ENCODE measurements at places on chromosomes 3 and 15.
A peak's percentile ranks its signal among the peaks of the same experiment; 100 is the strongest.

DNA sequence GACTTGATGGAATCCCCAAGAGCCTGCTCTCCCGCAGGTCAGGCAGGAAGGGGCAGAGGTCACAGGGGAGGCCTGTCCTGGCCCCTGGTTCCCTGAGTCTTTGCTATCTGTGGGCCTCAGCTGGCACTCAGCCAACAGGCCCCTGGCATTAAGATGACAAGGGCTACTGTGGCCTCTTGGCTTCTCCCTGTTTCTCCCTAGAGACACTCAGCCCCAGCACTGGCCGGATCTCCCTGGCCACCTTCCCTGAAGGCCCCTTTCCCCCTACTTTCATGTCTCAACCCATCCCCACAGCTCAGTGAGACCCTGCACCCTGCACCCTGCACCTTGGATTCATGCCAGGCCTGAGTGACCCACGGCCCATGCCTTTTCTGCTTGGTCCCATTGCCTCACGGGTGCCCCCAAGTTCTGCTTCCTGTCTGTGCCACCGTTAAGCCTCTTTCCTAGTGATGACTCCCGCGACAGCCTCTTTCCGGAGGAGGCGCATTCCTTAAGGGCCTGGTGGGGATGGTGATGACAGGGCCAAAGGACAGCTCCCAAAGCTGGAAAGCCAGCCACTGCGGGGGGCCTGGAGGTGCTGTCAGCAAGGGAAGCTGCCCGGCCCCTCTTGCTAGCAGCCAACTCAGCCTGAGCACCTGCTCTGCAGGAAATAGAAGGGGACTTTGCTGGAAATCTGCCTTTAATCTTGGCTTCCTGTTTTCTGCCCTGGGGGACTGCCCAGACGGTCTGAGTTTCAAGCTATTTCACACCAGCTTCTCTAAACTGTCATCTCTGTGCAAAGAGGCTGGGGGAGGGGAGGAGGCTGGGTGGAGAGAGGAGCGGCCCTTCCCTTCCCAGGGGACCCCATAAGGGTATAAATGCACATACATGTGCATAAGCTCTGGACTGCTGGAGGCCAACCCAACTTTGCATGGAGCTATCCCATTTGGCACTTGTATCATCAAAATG, 4.8 kb upstream of the CSK start:
- peak; percentile 88 for DNase-seq

- no peak for DNase-seq
Observed at GRCh38 chr15:80615783-80616391, 79.2 kb upstream of the ABHD17C start.

DNA sequence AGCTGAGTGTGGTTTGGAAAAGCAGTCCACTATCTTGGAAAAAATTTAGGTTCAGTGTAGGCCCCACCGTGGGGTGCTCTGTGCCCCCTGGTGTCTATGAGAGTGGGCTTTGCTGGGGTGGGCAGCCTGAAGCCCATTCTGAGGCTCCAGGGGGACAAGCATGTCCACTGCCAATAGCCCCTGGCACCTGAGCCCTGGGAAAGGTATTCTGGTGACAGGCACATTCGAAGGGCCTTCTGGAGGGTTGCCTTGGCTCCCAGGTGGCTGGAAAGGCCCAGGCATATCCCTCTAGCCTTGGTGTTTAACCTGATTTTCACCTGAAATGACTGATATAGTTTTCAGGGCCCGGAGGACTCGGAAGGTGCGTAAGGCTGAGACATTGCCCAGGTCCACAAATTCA, 36.1 kb downstream of the SCN5A start:
- no peak for DNase-seq

- peak; percentile 89 for DNase-seq
Observed at GRCh38 chr15:63466378-63467192, 37.8 kb upstream of the USP3 start.

DNA sequence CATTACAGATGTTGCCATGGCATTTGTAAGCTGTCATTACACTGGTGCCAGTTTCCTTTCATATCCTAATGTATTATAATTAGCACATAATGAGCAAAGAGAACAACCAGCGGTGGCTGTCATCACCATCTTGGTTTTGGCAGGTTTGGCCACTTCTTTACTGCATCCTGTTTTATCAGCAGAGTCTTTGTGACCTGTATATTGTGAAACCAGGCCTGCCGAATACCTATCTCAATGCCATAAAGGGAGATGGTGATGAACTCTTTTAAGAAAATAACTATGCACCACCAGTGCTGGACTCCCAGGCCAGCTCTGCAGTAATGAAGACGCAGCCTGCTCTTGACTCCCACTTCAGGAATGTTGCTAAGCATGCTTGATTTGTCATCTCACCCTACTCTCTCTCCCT, 458.1 kb upstream of the NR2F2 start:
- no peak for DNase-seq

DNA sequence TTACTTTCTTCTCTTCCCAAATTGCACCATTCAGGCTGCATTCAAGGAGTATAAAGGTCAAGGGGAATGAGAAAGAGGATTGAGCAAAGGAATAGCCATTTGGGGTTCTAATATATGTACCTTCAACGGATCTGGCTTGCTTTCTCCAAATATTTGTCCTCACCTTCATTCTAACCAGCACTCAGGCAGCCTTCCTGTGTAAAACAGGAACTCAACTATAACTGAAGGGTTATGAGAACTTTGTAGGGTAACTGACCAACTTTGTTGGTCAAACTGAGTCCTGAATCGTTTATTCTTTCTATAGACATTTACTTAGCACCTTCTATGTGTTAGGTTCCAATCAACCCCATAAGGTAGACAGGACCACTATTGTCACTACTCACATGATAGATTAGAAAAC, 5.1 kb upstream of the CPOX start:
- DNase-seq, result peak; percentile 48

DNA sequence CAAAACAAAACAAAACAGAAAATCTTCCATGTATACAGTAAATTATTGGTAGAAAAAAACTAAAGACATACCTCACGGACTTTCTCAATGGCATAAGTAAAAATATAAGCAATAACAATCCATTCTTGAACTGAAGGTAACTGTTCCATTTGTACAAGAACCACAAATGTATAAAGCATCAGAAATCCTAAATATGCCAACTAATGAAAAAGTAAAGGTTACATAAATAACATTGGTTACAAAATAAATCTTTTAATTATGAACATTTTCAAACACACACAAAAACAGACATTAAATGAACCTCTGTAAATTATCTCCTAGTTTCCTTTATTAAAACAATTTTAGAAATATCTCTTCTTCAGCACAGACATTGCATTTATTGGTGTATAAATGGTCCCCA, 60.7 kb upstream of the USP50 start:
- DNase-seq, result no peak

DNA sequence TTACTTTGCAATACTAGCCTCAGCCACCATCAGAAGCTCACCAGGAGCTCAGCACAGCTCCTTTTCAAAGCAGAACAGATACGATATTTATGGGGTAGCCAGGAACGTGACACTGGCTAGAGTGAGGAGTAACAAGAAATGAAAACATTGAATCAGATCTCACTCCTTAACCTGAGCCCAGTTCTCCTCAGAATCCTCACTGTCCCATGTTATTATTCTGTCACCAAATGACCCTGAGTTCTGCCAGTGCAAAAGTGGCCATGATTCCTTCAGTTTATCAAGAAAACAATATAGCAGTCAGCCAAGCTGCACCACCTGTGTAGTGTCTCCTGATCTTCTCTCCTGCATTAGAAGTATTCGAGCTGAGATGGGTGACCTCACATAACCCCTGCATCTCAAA, 956.7 kb downstream of the TUSC7 start:
- DNase-seq, result no peak

DNA sequence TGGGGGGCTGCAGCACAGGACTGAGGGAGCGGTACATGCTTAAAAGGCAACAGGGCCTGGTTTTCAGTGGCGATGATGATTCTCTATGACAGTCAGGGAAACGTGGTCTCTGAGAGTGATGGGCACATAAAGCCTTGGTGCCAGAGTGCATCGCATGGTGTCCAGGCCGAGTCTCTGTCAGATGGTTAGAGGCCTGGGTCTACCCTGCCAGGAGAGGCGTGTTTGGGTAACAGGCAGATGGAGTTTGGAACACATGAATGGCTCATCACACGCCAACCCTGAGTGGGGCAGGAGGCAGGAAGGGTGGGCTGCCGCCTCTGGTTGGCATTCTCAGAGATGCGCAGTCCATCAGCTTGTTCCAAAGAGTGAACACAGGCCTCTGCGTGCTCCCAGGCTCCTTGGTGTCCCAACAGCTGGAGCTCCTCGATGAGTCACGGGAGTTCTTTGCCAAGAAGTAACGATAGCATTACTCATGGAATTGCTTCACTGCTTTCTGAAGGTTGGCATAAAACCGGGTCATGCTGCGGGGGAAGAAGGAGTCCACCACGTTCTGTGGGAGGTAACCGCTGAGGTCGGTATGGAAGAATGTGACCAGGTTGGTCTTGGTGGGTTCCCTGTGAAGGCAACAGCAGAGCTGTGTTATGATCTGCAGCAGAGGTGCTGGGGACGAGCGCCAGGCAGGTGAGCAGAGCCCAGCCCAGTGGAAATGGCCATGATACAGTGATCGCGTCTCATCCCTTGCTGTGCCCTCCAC, 11.0 kb downstream of the STARD5 start:
- DNase-seq, result peak; percentile 95

DNA sequence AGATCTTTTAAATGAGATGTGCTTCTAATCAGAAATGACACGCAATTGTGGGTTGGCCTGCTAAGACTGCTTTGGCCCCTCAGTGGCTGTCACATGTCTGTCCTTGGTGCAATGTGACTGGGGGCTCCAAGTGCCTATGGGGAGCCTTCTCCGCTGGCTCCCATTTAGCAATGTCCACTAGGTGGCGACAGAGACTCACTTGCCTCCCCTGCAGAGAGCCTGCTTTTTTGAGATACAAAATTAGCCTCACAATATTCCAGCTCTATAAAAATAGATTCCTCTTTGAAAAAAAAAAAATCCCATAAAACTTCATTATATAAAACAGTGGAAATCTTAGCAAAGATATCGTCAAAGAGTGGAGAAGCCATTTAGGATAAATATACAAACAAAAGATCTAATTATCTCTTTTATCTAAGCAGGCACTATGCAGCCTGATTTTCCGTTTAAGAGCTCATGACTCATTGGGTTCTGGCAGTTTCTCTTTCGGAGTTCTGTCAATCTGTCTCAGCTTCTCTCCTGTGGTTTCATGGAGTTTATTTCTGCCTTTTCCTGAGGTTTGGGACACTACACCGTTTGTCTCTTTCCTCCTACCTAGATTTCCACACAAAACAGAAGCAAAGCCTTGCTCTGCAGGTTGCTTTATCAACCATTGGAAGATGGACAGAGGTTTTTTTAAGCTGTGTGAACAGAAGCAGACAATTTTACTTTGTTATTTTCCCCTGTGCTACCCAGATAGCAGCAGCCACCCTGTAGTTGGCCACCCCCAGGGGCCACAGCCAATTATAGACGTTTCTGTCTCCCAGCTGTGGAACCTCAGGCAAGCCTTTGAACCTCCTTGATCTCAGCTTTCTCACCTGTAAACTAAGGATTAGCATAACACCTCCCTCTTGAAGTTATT, 68.4 kb upstream of the TNFAIP8L3 start:
- peak; percentile 96 for DNase-seq

DNA sequence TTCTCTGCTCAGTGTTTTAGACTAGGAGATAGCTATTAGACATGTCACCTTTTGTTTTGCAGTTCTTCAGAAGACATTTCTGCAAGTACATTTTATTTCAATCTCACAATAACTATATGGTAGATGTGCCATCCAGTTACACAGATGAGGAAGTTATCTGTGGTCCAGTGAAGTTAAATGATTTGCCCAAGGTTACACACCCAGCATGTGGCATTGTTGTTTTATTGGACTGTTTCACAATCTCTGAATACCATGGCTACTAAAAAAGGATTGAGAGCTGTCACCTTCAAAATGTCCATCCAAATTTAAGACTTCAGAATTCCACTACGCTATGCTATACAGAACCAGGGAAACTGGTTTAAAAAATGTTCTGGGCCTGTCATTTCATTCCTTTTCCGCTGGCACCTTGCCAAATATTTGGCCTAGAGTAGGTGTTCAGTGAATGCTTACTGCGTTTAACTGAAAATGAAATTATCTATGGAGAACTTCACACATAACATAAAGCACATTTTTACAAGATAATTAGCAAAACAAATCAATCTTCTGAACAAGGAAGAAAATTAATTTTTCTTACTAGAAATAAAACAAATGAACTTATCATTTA, 20.2 kb downstream of the TM6SF1 start:
- DNase-seq, result no peak

GRCh38 chr3:72380193-72380592, 468.1 kb downstream of the SHQ1 start:
- DNase-seq, result no peak

- no peak for DNase-seq
Observed at GRCh38 chr3:33663042-33663441, 55.0 kb downstream of the CLASP2 start.

GRCh38 chr3:190205739-190206138, 85.0 kb upstream of the P3H2 start:
- DNase-seq, result peak; percentile 86

DNA sequence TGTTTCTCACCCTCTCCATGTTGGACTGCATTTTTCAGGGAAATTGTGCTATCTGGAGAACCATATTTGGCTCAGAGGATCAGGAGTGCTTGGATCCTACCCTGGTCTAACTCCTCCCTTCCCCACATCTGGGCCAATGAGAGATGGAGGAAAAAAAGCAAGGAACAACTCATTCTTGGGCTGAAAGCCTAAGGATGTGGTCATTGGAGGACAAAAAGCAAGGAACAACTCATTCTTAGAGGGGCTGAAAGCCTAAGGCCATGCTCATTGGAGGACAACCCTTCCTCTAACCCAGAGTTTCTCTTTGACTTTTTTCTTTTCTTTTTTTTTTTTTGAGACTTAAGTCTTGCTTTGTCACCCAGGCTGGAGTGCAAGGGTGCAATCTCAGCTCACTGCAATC, 48.6 kb upstream of the CHRNB4 start:
- DNase-seq, result no peak

DNA sequence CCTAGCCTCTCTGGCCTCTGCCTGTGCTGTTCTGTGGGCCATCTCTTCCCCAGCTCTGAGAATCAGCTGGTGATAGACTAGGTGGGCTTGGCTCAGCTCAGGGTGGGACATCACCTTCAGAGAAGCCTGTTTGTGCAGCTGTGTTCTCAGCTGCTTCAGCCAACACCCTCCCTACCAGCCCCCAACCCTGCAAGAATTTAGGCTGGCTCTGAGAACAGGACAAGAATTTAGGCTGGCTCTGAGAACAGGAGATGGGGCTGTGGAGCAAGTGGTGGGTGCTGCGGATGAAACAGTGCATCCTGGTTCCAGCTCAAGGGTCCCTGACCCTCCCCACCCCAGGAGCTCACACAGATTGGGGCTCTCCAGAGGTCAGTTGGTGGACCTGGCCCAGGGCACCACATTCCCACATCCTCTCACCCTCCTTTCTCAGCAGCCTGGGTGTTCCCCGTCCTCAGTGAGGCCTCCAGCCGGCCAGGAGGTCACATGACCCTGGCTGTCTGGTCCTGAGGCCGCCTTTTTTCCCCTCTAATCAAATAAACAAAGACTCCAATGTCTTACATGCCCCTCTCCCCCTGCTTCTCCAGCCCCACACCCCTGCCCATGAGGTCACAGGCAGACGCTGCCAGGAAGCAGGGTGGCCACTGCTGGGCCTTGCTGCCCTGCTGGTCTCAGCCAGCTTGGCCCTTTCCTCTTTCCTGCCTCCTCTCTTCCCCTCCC, 14.9 kb downstream of the PLEKHO2 start:
- no peak for DNase-seq
